Germinal center (tissue), 1 donor: ENCODE measurements at places on chromosomes 3 and 15.

DNA sequence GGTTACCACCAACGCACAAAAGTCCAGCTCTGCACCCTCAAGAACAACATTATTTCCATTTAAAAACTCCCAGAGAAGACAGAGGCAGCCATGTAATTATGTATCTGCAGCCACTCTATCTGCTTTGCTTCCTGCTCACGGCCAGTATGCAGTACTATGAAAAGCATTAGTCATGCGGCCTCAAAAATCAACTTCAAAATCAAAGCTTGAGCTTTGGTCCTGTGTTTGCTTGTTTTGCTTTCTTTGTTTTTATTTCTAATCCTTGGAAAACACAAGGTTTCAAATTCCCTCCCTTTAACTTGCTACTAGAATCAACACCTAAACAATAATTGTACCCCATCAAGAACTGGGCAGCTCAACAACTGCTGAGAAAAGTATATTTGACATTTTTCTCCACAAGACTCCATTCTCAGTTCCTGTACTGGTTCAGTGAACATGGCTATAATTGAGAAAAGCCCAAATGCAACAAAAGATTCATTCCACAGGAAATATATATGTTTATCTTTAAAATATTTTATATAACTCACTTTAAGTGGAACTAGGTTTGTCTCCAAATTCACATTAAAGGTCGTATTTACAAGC, 37.6 kb downstream of the GBE1 start:
- no peak for DNase-seq

- no peak for DNase-seq
Observed at GRCh38 chr3:120033596-120033995, 60.7 kb downstream of the GSK3B start.

GRCh38 chr15:39285663-39286062, 295.2 kb upstream of the THBS1 start:
- no peak for DNase-seq

GRCh38 chr3:169062501-169062900, 601.0 kb downstream of the MECOM start:
- DNase-seq, result no peak

DNA sequence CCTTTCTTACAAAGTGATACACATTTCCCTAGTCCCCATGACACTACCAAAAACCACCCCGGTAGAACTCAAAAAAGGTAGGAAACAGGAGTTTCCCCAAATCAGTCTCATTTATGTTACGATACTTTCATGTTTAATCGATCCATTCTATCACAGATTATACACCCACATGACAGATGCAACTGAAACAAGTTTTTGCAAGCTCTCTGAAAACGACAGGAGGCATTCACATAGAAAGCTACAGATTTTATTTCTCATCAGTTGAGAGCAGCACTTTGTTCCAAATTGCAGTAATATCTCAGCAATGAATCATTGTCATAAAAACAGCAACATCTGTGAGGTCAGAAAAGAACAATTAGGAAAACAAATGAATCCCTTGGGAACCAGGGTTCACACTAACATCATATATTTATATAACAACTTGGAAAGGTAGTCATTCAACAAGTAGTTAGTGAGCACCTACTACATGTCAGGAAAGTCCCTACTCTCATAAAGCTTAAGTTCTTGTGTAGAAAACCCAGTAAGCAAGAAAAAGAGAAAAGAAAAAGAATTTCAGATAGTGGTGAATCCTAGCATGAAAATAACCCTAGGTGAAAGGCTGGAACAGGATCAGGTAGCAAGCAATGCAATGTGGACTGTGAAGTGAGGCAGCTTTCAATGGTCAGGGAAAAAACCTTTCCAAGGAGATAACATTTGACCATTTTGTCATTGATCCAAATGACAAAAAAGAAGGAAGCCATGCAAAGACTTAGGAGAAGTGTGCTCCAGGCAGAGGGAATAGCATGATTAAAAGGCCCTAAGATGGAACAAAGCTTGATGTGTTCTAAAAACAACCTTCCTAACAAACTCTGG, 8.3 kb downstream of the PLD1 start:
- DNase-seq, result no peak

DNA sequence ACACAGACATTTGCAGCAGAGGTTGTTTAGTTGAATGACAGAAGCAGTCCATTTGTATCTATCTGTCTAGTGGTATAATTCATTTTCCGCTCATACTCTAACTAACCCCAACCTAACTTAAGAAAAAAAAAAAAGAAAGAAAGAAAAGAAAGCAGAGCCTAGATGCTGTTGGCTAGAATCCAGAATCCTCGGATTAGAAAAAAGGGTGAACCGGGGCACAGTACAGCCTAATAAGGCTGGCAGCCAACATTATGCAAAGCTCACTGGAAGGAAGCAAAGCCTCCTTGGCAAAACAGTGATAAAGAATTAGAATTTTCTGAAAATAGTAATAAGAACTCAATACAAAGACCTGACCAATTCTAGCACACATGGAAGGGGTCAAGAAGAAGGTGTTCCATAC, 640.8 kb downstream of the TUSC7 start:
- DNase-seq, result no peak

- no peak for DNase-seq
Observed at GRCh38 chr15:73930371-73930770, 4.1 kb downstream of the LOXL1 start.

GRCh38 chr15:64695561-64695992, 79.8 kb downstream of the RBPMS2 start:
- DNase-seq, result peak; percentile 43

DNA sequence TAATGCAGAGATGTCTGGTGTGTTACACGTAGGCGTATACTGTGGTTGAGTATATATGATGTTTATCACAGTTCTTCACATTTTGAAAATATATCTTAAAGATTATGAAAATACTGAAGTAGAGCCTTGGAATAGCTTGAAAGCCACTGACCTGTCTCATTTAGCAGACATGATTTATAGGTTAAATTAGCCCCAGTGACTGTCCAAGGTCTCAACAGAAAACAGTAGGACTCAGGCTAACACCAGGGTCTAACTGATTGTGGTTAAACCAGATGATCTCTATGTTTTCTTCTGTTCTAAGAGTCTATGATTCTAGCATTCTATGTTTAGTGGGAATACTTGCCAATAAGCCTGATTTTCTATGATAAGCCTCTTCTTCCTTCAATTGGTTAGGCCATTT, 166.4 kb upstream of the NR2E3 start:
- DNase-seq, result no peak

GRCh38 chr3:42080453-42080872, 10.7 kb upstream of the TRAK1 start:
- no peak for DNase-seq

- DNase-seq, result no peak
Observed at GRCh38 chr3:164577667-164578210, 500.6 kb downstream of the SI start.

DNA sequence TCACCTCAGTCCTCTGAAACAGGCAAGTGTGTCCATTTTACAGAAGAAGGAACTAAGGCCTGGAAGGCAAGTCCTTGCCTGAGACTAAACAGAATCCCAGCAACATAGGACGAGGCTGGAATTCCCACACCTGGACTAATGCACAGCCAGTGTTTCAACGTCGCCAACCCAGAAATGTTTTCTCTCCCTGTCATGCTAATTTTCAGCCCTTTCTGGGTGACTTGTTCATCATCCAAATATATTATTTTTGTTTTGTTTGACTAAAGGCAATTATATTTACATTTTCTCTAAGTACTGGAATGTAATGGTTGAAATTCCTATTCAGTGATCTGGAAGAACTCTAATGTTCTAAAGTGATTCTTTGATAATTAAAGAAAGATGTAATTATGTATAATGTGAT, 51.8 kb downstream of the BTD start:
- DNase-seq, result no peak

DNA sequence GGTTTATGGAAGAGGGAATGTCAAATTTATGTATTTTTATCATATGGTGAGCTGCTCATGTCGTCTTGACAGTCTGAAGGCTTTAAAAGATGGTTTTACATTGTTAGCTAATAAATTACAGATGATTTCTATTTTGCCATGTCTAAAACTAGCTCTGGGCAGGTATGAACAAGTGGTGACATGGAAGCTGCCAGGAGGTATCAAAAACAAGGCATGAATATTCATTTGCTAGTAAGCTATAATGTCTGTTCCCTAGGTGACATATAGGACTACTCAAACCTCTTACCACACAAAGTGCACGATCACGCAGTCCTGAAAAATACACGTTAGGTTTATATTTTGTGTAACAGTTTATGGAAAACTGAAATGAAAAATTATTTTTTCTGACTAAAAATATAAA, 34.8 kb downstream of the ST3GAL6 start:
- DNase-seq, result no peak

- no peak for DNase-seq
Observed at GRCh38 chr3:142418926-142419592, 28.8 kb downstream of the XRN1 start.

- DNase-seq, result no peak
Observed at GRCh38 chr3:114365909-114366308, 72.1 kb downstream of the TIGIT start.

DNA sequence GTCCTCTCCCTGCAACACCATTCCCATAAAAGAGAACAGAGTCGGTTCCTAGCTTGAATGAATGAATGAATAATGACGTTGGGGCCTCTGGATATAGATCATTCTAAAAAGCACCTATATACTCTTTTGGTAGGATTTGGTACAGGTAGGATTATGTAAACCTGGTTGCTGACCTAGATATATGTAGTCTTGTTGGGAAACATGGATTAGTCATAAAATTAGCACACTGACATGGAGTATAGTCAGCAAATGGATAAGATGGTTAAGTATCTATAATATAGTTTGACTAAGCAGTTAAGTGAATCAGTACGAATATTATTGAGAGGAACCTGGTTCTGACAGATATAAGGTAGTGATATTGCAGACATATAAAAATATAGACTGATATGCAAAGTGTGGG, 142.5 kb downstream of the FILIP1L start:
- no peak for DNase-seq

DNA sequence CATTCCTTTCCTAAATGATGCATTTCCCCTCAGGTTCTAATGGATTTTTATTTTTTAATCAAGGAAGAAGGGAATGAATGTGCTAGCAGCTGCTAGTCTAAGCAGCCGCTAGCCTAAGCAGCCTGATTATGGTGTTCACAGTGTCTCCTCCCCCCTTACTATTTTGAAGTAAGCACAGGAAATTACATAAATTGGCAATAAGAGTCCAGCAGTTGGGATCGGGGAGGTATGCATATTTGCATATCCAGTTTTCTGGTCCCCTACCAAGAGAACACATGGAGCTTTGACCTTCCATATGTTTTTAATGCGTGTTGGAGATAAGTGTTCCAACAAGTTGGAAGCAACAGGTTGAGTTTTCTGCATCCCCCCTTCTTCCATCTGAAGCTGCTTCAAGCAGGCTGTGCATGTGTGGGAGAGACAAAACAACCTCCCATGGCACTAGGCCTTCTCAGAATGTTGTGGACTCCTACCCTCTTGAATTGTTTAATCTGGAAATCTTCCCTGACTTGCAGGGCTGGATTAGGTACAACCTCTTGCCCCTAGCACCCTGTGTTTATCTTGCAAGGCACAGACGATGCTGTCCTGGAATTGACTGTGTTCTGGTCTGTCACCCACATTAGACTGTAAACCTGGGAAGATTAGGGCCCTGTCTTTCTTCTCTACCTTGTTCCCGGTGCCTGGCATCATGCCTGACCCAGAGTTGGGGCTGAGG, 124.8 kb upstream of the LRIG1 start:
- DNase-seq, result no peak

DNA sequence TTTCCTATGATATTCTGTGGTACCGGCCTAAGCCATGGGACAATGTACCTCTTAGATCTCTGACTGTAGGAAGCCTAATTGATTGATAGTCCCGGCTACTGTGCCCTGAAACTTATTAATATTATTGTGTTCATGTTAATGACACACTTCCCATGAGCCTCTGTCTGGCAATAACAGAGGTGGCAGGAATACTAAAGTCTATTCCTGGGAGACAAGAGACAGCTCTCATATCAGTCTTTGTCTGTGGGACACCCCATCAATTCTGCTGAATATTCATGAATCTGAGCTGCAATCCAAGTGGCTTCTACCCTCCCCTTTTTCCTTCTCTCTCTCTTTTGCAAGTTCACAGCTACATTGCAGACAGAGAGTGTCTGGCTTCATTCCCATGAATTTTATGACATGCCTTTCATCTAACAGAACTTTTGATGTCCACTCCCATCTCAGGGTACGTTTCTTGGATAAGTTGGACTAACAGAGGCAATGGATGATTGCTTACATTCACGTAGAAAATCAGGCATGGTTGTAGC, 907.5 kb downstream of the ZPLD1 start:
- DNase-seq, result no peak

DNA sequence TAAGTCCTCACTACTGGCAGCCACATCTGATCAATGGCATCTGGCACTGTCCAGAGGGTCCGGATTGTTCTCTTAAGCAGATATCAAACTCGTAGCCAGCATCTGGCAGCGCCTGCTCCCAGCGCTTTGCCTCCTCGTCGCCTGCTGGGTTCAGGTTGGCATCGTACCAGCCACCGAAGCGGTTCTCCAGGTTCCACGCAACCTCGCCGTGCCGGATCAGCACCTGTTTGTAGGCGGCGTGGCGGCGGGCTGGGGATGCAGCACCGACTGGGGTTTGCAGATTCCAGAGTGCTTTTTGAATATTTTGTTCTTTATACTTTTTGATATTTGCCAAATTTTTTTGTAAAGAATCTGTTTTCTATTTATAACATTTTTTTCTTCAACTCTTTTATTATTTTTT, 111.6 kb downstream of the NR2F2 start:
- DNase-seq, result no peak

DNA sequence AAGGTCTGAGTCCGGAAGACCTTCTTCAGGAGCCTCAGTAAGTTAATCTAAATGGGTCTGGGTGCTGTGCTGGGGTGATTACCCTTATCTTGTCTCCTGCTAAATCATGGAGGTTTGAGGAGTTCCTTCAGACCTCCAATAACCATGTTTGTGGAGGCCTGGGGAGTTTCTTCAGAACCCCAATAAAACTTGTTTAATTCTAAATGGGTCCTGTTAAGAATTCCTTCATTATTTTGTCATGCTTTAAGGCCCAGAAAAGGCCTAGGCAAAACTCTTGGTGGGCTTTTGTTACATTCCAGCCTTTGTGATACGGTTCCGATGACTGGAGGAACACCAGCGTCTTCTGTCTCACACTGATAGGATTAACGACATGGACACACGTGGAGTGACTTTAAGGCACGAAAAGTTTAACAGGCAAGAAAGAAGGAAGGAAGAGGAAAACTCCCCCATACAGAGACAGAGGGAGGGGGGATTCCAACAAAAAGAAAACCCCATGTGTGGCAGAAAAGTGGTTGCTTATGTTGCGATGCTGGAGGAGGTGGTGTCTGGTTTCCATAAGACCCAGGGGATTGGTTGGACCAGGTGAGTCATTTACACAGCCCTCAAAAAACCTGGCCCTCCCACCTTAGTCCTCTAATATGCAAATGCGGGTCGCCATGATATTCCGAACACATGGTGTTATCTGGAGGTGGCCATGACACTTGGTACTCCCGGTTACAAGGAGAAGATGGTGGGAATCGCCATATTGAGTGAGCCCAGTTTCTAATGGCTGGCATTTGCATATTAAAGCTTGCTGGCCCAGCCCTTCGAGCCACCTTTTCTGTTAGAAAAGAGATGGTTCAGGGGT, 72.6 kb upstream of the MFGE8 start:
- DNase-seq, result no peak
